ENCODE measurements at places on chromosomes 1 and 21.

- no peak for DNase-seq
These were observed 31.3 kb downstream of the XKR8 start for GRCh38 chr1:27990920-27991537.

DNA sequence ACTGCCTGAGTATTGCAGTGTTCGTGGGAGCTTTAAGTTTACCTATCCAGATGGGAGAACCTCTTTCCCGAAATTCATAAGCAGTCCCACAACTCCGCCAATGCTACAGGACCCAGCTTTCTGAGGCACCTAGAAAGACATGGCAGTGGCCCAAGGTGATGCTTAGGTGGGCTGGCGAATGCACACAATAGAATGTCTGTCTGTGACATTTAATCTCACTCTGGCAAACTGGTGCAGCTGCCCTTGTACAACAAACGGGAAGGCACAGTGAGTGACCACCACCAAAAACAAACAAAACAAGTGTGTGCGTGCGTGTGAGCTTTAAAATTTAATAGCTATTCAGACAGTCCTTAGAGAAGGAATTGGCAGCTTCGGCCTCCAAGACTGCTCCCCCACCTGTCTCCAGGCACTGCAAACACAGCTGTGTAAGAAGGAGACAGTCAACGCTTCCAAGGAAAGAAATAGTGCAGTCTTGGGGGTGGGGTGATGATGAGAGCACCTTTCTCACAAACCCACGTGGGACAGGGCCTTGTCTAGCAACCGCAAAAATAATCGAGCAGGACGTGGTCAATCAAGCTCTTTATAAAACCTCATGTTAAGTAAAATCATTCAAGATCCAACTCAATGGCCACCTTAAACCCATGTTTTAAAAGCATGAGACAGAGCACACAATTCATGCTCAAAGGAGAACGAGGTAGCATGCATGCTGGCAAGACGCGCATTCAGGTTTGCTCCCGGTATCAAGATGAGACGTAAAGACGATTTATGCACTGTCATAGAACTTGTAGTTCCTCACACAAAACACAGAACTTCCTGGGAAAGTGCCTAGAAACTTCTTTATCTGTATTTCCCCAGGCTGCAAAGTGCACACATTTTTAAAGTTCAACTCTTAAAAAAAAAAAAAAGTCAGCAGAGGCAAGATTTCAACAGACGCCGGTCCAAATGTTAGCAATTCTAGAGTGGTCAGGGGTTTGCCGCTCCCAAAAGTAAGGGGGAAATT lies 84.1 kb downstream of the TM2D1 start:
- DNase-seq: no peak

- DNase-seq: no peak
These were observed 115.0 kb downstream of the NAV1 start for GRCh38 chr1:201653883-201654282.

GRCh38 chr1:52665006-52665941 lies 32.3 kb downstream of the SHISAL2A start:
- DNase-seq: no peak

DNA sequence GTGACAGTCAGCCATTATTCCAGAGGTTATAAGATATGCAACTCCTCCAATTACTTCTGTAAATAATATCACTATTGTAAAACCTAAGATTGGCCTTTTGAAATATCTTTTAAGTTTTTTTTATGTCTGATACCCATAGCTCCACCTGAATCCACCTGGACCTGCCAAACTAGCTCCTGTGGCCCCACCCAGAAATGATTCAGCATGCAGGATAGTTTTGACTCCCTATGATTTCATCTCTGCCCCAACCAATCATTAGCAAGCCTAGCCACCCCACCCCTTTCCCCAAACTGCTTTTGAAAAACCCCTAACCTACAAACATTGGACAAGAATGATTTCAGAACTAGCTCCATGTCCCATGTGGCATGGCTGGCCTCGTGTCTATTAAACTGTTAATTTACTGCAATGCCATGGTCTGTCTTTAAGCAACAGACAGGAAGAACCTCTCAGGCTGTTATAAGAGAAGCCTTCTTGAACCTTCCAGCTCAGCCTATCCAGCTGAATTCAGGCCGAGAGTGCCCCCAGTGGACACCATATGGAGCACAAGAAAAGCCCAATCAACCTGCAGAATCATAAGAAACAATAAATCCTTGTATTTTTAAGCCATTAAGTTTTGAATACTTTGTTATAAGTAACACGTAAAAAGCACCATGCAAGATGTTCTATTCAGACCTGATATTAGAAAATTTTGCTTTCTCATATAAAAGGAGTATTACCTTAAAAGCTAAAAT lies 263.0 kb upstream of the ZRANB2 start:
- no peak for DNase-seq

DNA sequence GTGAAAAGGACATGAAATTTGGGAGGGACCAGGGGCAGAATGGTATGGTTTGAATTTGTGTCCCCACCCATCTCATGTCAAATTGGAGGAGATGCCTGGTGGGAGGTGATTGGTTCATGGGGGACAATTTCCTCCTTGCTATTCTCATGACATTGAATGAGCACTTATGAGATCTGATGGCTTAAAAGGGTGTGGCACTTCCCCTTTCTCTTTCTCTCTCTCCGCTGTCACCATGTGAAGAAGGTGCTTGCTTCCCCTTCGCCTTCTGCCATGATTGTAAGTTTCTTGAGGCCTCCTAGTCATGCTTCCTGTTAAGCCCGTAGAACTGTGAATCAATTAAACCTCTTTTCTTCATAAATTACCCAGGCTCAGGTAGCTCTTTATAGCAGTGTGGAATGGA lies 7.6 kb upstream of the GBP4 start:
- no peak for DNase-seq

GRCh38 chr1:183284086-183284485 lies 98.0 kb downstream of the LAMC2 start:
- no peak for DNase-seq

GRCh38 chr1:42173155-42173933 lies 8.8 kb upstream of the GUCA2A start:
- peak; percentile 46 for DNase-seq

- DNase-seq: no peak
These were observed 1882.4 kb downstream of the NCAM2 start for GRCh38 chr21:22880573-22880972.

GRCh38 chr1:92168657-92169056 lies 49.1 kb upstream of the C1orf146 start:
- DNase-seq: no peak

- DNase-seq: no peak
These were observed 19.1 kb downstream of the MARCKSL1 start for GRCh38 chr1:32316903-32317277.

DNA sequence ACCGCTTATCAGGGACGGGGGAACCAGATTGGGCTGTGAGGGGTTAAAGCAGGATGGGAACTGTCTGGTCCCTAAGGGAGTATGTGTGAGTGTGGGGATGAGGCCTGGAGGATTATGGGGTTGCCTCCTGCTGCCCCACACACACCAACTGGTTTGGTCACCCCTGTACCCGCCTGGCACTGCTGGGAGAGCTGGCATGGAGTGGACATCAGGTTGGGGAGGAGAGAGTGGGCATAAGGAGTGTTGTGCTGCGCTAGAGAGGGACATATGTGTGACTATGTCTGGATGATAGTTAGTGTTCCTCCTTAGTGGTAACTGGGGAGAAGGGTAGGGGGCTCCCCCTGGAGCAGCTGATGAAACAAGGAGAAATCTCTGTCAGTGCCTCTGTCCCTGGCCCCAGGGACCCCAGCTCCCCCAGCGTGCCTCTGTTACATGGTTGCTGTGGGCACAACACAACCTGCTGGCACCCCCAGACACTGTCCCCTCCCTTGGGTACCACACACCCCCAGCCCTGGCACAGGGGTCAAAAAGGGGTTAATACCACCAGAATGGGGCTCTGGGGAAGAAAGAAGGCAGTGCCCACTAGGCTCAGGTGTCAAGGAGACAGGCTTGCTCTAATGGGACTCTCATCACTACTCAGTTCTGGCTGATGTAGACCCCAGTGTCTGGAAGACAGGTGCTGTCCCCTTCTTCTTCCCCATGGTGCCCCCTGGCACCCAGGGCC lies 1.9 kb downstream of the ZBTB7B start:
- DNase-seq: no peak

DNA sequence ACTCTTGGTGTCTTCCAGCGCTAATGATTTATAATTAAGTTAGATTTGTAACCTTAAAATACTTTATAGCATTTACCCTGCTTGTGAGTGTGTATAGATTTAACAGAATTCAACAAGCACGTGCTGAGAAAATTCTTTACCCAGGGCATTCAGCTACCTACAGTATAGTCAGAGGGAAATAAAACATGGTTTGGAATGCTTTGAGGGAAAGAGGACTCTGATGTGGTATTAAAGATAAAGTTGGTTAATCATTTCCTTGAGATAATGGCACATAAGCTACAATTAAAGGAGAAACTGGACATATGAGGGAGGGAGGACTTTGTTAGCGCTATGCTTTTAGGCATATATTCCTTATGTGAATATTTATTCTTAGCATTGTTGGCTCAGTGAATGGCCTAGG lies 26.4 kb upstream of the IL12RB2 start:
- DNase-seq: no peak

- no peak for DNase-seq
These were observed 23.4 kb downstream of the BCAR3 start for GRCh38 chr1:93658188-93658587.

DNA sequence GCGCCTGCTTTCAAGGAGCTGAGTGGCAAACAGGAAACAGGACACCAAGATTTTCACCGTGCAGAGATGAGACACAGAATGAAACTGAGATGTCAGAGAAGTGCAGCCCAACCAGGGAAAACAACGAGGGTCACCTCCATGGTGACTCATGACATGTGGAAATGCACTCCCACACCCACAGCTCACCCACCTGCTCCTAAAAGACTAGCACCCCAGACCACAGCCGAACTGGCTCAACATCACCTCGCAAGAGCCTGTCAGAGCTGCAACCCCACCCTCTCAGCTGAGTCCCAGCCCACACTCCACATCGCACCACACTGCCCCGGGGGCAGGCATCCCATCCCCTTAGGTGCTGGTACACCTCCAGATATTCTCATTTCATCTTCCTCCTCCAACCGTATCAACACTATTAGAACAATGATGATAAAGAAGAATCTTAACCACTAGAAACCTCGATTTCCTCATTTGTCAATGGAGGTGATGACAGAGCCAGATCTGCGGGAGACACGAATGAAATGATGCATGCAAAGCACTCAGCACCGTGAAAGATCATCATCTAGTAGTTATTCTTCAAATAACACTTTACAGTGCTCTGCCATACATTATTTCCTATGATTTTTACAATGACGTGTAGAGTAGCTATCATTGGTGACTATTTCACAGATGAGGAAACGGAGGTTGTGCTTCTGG lies 103.2 kb downstream of the DMRTB1 start:
- DNase-seq: no peak

- no peak for DNase-seq
These were observed 16.2 kb downstream of the ROR1 start for GRCh38 chr1:63789856-63790605.

GRCh38 chr1:186763107-186763506 lies 65.6 kb upstream of the PLA2G4A start:
- DNase-seq: no peak

GRCh38 chr1:37042506-37042905 lies 8.2 kb upstream of the GRIK3 start:
- no peak for DNase-seq

DNA sequence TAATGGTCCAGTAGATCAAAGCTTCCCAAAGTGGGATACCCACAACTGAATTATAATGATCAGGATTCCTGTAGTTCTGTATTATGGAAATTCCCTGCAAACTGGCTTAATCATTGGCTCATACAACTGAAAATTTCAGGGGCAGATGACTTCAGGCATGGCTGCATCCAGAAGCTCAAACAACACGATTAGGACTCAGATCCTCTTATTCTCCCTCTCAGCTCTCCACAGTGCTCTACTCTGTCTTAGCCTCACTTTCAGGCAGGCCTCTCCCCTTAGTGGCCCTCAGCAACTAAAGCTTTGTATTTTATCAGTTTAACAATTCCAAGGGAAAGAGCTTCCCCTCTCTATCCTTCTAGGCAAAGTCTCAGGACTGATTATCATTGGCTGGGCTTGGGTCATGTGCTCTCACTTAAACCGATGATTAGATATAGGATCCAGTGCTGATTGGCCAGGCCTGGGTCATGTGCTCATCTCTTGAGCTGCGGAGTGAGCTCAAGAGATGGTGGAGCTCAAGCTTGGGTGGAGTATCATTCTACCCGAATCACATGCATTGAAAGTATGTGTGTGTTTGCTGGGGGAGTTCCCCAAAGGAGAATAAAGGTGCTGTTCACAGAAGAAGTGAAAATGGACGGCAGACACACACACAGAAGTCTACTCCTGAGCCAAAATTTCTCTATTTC lies 57.9 kb upstream of the RUNX3 start:
- no peak for DNase-seq

DNA sequence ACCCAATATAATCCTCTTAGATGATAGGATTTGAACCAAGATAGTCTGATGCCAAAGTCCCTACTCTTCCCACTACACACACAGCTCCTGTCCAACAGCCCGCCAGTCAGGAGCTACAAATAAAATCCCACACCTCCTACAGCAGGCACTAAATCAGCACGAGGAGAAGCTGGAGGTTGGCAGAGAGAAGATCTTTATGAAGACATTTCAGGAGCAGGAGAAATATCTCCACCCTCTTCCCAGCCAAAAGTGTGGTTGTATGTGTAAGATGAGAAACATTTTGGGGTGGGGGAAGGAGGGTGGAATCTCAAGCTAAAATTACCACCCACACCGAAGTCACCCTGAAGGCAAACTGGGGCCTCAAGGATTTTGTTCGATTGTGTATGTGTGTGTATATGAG lies 54.5 kb downstream of the PLXNA2 start:
- no peak for DNase-seq

Data from activated CD4-positive, CD25-positive, alpha-beta regulatory T cell (primary cell).